ENCODE measurements at places on chromosomes 1 and 21.

DNA sequence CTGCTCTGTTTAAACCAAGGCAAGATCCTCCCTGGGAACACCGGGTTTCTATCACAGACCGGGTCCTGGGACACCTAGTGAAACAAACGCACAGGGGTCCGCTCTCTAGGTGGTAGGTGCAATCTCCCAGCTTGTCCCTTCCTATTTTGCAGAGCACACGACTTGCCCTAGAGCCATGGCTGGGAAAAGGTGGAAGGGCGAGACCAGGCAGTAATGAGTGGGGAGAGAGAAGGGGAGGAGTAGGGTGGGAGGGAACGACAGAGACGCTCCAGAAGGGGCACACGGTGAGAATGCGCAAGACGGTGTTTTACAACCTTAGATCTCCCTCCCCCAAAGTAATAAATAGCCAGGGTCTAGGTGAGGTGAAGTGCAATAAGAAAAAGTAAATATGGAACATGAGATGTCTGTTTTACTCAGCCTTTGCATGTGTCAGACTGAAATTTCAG is 9.3 kb upstream of the ARHGAP29 start:
- DNase-seq, result no peak

- DNase-seq, result no peak
Measured at GRCh38 chr21:17900281-17900989, 81.3 kb upstream of the C21orf91 start.

DNA sequence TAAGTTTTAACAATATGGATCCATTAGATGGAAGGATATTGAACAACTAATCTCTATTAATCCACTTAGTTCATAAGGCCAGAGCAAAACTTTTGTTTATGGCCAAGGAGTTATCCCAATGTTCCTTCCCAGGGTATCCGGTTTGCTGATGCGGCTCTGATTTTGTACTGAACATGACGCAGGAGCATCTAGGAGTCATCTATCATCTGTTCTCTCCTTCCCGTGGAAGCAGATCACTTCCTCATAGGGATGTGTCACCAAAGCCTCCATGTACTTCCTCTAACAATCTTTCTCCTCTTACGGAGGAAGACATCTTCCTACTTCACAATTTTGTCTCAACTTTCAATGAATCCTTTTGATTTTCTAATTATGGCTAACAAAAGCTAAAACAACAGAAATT is 206.6 kb downstream of the APP start:
- peak; percentile 95 for DNase-seq

DNA sequence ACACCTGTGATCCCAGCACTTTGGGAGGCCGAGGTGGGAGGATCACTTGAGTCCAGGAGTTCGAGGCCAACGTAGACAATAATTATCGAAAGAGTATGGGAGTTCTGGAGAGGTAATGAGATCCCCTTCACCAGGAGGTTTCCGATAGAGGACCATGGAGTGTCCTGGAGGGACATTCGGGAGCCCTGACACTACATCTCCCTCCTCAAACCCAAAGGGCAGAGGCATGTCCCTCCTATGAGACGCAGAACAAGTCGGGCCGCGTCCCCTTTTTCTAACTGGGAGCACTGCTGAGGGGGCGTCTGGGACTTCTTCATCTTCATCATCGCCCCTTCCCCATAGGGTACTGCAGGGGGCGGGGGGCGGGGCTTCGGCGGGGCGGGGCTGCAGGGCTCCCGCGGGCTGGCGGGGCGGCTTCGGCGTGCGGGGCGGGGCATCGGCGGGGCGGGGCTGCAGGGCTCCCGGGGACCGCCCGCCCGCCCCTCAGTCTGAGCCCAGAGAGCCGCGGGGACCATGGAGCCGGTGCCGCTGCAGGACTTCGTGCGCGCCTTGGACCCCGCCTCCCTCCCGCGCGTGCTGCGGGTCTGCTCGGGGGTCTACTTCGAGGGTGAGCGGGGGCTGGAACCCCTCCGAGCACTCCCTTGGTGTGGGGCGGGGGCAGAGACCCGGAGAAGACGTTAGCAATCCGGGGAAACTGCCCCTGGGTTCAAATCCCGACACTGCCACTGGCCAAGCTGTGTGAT is at the start of gene THEMIS2:
TSS of gene THEMIS2 (plus strand) at position 486 of the 743 bp plus-strand sequence. CDS start at position 514, 28 bp downstream.
- no peak for DNase-seq

DNA sequence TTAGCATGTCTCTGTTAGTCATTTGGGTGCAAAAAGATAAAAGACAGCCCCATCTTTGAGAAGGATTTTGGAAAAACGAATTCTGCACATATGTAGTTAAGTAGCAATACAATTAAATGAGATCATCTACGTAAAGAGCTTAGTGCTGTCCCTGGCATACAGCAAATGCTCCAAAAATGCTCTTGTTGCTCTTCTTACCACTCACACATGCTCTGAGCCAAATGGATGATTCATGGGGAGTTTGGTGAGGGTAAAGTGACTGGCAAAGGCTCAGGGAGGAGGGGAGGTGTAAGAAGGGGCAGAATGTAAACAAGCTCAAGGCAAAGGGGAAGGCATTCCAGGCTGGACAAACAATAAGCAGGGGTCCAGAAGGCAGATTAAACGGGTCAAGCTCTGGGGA is 191.9 kb downstream of the AK5 start:
- DNase-seq, result peak; percentile 20

GRCh38 chr1:14413819-14414490 is 184.5 kb upstream of the KAZN start:
- DNase-seq, result no peak

GRCh38 chr1:67723620-67724019 is 38.6 kb downstream of the GADD45A start:
- no peak for DNase-seq
